ENCODE measurements at places on chromosomes 6 and 20. TPM values are rescaled to one million over a fixed set of nuclear protein-coding genes. Genes with fewer than 3 reads are reported as not detected.

ZSWIM1 gene
- 11.1 TPM for total RNA-seq

VWA7 gene
- total RNA-seq: 1.7 TPM

GRCh38 chr6:30972816-30973215 lies 10.7 kb upstream of the MUC21 start:
- DNase-seq: no peak

- DNase-seq: no peak
Observed at GRCh38 chr6:96990989-96991388, 66.5 kb downstream of the KLHL32 start.
